Forelimb muscle (tissue), 1 donor: ENCODE measurements at places on chromosomes 6 and 20. TPM values are rescaled to one million over a fixed set of nuclear protein-coding genes. Genes with fewer than 3 reads are reported as not detected.

The HLA-DRB1 gene
- polyA plus RNA-seq, result 9.4 TPM

The AVP gene
- not detected for polyA plus RNA-seq

The PGC gene
- polyA plus RNA-seq, result not detected

DNA sequence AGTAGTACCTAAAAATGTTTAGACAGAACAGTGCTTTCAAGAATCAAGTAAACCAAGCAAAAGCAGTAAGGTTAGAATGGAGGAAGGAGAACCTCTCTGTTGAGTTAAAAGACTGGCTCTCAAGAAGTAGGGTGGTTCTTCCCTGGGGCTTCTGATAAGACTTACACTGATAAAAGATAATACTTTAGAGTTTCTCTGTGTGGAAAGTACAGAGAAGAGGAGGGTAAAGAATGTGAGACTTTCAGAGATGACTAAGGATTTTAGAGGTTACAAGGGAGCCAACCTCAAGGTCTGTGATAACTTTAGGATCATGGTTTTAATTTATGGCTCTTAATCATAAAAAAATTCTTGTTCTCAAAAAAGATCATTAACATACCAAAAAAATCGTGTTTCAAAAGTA is 30.9 kb upstream of the ALDH8A1 start:
- DNase-seq, result no peak

DNA sequence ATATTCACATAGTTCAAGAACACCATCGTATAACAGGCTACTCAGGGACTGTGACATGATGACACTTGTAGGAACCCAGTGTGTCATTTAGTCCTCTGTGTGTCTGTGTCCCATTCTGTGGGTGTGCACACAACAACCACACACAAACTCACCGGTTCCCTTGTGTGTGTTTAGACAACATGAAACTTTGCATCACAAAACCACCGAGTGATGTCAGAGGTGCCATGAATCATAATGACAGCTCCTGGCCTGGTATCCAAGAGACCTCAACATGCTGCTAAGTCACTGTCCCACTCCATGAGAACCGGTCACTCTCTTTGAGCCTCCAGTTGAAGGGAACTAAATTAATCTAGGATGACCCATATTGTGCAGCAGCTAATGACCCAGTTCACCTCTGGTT is 421.3 kb downstream of the PREX1 start:
- no peak for DNase-seq

GRCh38 chr20:47753576-47754387 is 31.5 kb downstream of the SULF2 start:
- no peak for DNase-seq

DNA sequence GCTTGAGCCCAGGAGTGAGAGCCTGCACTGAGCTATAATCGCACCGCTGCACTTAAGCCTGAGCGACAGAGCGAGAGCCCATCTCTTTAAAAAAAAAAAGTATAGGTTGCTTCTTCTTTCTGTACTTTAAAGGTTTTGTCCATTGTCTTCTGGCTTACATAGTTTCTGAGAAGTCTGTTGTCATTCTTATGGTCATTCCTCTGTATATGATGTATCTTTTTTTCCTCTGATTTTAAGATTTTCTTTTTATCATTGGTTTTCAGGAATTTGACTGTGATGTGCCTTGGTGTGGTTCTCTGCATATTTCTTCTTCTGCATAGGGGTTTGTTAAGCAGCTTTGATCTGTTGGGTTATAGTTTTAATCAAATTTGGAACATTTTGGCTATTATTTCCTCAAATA is 29.1 kb downstream of the QRSL1 start:
- DNase-seq, result no peak

DNA sequence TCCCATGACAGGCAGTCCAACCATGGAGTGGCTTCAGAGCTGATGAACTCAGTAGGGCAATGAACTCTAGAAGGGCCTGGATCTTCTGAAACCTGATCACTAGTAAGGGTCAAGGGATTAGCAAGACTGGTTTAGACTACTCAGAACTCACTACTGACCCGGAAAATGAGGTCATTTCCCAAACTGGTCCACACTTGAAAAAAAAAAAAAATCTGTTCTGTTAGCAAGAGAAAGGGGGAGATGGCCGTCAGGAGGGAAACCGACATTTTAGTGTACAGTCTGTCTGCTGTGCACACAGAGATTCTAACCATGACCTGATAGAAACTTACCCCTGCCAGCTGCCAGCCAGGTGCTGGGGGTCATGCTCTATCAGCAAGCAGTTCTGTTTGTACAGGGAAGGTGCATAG is 262.4 kb upstream of the AGPAT4 start:
- no peak for DNase-seq

DNA sequence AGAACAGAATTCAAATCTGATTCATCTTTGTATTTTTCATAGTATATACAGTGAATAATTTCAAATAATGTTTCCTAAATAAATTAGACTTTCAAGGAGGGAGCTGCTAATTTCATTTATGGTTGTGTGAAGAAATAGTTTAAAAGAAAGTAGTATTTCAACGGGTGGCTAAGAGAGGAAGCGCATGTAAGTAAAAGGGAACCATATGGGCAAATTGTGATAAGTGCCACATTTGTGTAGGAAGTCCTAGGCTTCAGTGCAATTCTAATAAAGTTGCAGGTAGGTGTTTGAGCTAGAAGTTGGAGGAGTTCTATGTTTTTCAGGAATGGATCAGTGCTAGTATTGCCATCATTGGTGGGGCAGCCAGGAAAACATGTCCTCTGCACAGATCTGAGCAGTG is 178.8 kb upstream of the PRDM1 start:
- DNase-seq, result no peak

GRCh38 chr6:56772737-56773184 is 130.1 kb upstream of the DST start:
- DNase-seq, result no peak

DNA sequence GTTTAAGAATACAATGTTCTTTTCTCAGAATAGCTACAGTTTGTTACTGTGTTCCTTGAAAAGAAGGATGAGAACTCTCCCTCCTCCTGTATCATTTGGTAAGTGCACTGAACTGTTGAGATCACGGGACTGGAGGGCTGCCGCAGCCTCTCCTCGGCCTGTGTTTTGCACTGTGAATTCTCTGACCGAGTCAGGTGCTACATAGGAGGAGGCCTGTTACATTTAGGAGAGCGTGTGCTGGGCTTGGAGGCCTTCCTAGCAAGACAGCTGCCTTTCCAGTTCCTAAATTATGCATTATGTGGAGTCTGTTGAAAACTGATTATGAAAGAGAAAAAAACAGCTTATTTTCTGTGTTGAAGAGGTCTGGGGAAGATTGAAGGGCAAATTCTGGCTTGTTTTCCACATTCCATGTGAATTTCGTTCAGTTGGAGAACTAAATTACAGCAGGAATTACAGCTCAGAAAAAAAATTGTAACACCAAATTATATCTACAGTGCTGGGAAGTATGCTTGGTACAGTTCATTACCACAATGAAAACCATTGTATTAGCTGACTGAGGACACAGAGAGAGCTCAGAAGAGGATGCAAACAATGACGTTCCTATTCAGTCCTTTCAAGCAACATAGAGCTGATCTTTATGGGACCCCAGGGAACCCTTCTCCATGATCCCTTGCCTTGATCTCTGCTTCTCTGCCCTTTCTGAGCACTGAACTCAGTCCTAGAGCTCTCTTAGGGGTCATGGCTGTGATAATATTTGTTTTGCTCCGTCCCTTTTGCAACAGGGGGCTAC is 2.8 kb downstream of the TMC2 start:
- no peak for DNase-seq

DNA sequence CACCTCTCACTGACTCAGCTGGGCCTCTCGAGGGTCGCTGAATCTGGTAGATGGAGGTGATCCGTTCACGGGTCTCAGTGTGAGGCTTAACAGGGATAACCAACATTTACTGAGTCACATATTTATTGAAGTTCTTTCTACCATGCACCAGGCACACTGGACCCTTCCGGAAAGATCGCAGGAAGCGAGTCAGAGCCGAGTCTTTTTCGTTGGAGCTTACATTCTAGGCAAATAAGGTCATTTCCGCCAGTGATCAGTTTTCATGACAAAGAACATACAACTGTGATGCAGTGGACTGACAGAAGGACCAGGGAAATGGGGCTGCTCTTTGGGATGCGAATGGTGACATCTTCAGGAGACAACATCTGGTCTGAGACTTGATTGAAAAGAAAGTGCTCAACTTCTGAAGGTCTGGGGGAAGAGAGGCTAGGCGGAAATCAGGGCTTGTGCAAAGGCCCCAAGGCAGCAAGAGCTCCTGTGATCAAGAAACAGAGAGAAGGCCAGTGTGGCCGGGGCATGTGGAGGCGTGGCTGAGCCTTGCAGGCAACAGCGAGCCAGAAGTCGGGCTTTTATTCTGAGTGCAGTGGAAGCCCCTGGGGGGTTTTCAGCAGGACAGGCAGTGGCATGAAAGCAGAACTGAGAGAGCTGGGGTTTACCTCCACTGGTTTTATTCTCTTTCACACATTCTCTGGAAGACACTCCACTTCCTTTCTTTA is 56.7 kb downstream of the APCDD1L start:
- no peak for DNase-seq
